ENCODE measurements at places on chromosomes 7 and 10.

DNA sequence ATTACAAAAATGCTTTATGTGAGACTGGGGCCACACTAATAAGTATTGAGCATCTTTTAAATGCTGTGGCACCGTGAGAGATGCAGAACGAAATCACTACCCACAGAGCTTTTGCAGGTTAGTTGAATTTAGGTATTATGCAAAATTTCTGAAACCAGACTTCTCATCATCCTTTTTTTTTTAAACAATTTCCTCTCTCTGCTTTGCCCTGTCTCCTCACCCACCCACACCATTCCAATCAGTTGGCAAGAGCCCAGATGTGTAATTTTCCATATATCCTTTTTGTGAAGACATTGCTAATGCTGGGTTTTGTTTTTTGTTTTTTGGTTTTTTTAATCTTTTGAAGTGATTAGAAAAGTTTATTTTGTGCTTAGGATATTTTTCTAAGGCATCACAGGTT, 1.1 kb downstream of the YAE1 start:
- DNase-seq: no peak

DNA sequence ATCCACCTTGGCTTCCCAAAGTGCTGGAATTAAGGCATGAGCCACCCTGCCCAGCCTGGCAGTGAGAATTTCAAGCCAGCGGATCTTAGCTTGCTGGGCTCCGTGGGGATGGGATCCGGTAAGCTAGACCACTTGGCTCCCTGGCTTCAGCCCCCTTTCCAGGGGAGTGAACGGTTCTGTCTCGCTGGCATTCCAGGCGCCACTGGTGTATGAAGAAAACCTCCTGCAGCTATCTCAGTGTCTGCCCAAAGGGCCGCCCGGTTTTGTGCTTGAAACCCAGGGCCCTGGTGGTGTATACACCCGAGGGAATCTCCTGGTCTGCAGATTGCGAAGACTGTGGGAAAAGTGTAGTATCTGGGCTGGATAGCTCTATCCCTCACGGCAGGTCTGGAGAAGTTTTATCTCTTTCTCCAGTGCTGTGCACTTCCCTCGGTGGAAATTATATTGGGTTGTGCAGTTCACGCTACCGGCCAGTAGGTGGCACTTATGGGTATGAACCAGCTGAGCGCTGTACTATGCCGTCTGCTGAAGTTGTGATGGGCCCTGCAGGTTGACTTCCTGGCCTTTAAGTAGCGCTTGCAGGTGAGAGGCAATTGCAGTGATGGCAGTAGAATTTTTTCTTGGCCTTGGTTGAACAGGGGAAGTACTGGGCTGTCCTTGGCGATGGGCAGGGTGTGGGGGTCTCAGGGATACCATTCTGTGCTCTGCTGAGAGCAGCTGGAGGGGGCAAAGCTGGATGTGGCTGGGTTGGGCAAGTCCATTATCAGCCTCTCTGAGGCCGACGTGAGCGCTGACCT, 138.0 kb upstream of the MTPN start:
- peak; percentile 73 for DNase-seq

DNA sequence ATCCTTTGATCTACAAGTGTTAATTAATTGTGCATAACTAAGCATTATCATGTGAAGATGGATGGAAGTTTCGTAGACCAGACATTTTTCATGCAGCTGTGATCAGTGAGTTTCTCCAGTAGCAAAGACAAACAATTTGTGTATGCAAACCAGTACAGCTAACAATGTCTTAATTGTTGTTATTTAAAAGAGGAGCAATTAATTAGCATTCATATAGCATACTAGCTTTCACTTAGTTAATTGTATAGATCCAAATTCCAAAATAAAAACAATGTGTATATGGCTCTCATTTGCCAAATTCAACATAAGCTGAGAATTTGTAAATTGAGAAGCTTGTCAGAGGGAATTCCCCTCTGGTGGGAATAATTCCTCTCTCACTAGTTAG, 22.6 kb upstream of the PRKCQ start:
- no peak for DNase-seq

DNA sequence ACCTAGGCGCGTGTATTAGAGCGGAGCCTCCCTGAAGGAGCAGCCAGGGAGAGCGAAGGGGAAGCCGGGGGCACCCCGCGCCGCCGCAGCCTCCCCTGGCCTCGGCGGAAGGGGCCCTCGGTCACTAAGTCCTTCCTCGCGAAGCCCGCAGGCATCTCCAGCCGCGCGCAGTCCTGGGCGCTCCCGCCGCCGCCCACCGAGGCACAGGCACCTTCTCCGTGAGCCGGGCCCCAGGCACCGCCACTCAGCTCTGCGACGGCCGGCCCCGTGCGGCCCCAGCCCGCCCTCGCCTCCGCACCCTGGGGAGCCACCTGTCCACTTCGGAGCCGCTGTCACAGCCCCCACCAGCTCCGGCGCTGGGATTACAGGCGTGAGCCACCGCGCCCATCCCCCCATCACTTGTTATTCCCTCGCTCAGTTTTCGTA, 80.8 kb downstream of the ZNF467 start:
- DNase-seq: no peak

DNA sequence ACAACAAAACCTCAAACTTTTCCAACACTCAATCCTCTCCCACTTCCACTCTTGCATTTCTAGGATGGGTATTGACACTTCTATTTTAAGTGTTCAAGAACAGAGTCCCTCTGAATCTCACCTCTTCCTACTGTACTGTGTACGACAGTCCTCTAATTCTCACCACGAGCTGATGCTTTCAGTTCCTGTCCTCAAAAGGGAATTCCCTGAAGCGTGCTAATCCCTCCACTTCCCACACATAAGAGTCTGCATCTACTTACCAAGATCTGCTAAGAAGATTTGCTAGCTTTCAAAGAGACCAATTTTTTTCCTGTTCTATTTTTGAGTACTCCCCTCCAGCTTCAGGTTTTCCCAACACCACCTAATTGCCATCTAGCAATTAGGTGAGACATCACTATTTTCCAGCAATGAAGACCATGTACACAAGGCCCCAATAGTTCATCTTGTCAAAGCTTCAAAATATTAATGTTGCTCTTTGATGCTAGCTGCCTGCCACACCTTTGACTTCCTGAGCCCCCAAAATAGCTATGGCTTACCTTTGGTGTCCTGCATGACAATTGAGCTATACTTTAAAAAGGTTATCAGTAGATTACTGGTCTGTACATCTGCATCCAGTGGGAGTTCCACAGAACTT, 54.4 kb downstream of the ARMH3 start:
- peak; percentile 31 for DNase-seq

- peak; percentile 61 for DNase-seq
Measured at GRCh38 chr10:12847361-12847975, 154.0 kb downstream of the CCDC3 start.

DNA sequence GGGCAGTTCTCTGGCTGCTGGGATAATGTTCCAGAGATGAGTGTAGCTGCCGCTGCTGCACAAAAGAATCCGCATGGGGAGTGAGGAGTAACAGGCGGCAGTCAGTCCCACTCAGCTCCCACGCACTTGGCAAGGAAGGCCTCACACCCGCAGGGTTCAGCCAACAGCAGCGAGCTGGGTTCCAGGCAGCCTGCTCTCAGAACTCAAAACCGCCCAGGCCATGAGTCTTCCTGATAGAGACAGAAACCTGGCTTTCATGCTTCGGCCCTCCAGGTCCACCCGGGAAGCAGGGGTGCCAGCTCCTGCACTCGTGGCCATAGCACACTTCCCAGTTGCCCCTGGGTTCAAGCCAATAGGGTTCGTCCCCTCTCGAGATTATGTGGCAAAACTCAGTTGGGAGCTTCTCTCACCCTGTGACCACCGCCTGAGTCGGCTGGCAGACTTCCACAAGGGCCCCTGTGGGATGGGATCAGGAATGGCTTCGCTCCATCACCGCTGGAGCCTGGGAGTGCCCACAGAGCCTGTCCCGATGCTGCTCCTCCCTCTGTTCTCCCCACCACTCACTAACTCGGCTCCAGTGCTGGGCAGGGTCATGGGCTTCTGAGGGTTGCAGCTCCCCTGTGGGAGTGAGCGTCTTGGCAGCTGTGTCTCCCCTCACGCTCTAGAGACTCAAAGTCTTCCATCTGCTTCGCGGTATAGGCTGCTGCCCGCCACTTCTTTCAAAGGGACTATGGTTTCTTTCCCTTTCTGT, 20.6 kb downstream of the CLRN3 start:
- DNase-seq: no peak

DNA sequence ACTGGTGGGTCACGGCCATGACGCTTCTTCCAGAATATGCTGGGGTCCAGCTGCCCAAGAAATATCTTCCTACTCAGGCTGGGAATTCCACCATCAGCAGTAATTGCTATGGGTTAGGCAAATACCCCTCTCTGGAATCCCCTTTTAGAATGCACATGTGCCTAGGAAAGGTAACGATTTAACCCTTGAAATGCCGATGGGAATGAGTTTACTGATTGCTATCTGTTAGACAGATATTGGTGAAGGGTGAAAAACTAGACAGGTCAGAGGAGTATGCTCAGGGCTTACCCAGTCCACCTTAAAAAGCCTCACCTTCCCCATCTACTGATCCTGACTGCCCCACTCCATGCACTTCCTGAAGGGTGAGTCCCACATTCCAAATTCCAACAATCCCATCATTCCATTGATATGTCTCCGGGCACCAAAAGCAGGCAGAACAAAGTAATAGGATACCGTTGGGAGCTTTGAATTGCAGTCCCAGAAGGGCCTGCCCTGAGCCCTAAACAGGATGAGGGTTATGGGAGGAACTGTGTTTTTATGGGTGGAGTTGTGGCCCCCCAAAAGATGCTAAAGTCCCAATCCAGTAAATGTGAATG, 59.3 kb downstream of the DLG5 start:
- DNase-seq: no peak

DNA sequence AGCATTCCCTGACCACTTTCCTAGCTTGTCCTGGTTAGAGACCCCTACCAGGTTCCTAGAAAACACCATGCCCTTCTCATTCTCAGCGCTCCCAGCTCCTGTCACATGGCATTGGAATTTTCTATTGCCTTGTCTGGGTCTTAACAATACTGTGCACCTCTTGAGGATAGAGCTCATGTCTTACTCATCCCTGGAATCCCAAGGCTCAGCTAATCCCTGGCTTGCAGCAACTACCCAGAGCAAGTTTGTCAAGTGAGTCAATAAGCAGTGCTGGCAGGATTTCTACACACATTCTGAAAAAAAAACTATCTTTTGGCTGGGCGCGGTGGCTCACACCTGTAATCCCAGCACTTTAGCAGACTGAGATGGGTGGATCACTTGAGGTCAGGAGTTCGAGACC, 11.7 kb upstream of the PRDX3 start:
- DNase-seq: no peak

DNA sequence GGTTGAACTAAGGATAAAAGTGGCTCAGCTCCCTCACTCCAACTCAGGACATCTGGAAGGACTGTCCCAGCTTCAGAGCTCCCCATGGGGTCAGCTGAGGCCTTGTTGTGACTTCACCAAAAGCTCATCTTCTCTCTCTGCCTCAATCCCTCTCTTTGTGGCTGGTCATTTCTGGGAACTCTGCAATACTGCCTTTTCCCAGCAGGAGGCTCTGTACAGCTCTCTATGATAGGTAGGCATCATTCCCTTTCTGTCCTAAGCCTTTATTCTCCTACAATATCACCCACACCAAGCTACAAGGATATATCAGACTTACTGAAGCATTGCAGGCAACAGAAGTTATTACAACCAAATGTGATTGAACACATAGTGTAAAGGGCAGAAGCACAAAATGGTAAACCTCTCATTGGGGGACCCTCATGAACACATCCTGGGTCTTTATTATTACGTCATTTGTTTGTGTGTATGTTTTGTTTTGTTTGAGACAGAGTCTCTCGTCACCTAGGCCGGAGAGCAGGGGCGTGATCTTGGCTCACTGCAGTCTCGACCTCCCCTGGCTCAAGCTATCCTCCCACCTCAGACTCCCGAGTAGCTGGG, 36.7 kb upstream of the PRPS1L1 start:
- peak; percentile 55 for DNase-seq

- DNase-seq: no peak
Measured at GRCh38 chr7:22154143-22154529, 202.8 kb downstream of the RAPGEF5 start.

DNA sequence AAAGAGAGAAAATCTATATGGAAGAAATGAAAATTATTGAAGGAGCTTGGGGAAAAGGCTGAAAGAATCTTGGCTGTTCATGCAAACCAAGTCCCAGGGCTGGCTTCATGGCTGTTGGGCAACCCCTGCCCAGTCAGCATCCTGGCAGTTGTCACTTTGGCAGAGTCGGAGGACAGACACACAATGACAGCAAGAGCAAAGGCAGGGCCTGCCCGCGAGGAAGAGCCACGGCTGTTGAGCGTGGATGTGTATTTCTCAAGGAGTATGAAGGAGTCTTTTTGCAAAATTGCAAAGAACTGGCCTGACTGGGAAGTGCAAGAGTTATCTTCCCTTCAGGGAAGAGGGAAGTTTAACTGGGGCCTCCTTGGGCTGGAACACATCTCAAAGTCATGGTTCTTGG, 11.7 kb downstream of the PTPRE start:
- DNase-seq: no peak

DNA sequence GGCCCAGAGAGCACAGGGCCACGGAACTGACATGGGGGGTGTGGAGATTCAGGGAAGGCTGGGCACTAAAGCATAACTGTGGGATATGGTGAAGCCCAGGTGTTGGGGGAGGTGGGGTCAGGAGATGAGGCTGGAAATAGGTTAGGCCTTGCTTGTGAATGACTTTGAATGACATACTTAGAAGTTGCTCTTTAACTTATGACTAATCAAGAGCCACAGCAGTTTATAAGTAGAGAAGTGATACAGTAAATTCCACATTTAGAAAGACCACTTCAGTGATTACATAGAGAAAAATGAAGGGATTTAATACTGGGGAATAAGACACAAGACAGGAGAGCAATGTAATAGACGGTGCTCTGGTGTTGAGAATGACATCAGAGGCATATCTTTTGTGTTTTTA, 120.8 kb upstream of the SEC61G start:
- DNase-seq: no peak

DNA sequence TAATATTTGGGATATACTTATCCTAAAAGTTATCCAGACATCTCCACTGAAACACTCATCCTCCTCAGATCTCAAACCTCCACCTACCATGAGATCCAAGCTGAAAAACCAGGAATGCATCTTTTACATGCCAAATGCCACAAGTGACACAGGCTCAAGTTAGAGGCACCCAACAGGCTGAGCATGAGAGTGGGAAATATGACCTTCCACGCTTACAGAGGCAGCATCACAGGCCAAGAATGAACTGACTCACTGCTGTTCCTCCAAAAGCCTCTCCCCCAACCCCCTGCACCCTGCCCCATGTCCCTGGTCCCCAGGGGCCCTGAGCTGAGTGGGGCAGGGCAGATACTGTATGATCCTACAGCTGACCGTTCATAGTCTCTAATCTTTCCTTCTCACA, 4.8 kb upstream of the MTPAP start:
- no peak for DNase-seq

GRCh38 chr7:30997316-30997715, 33.6 kb downstream of the GHRHR start:
- no peak for DNase-seq

DNA sequence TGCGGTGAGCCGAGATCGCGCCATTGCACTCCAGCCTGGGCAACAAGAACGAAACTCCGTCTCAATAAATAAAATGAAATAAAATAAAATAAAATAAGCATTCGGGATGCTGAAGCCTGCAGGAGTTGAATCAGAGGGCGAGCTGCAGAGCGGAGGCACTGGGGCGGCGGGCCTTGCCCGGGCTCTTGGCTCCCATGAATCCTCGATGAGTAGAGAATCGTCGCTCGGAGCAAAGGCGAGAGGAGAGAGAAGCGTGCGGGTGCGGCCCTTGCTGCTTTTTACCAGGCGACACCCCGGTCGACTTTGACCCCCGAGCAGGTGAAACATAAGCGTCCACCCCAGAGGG, 168.3 kb downstream of the UBE2H start:
- DNase-seq: no peak
